ENCODE measurements at places on chromosomes 2 and 18. TPM values are rescaled to one million over a fixed set of nuclear protein-coding genes. Genes with fewer than 3 reads are reported as not detected.

Gene PDE11A
- total RNA-seq = under 0.01 TPM

Gene MYO5B
- total RNA-seq = 0.06 TPM

Gene CREG2
- total RNA-seq = 0.37 TPM

Gene EPC2
- 19.9 TPM for total RNA-seq

Gene SLC16A14
- total RNA-seq = 6.2 TPM

Gene FSHR
- not detected for total RNA-seq

Gene COL4A4
- 33.4 TPM for total RNA-seq

Gene C18orf32
- total RNA-seq = 10.6 TPM

Gene CYP27C1
- not detected for total RNA-seq

Gene KIAA2012
- not detected for total RNA-seq

Gene HOXD3
- not detected for total RNA-seq

Gene ELOA2
- not detected for total RNA-seq

Gene MAL
- total RNA-seq = not detected

Gene CAPN14
- total RNA-seq = 0.12 TPM

Gene PSMA8
- total RNA-seq = not detected

Gene COLEC11
- total RNA-seq = 0.92 TPM

Gene TUBB6
- 471 TPM for total RNA-seq

Gene PREB
- 40.1 TPM for total RNA-seq

Gene EVX2
- not detected for total RNA-seq

Gene MARCHF4
- total RNA-seq = 2.1 TPM

Gene ITGA4
- total RNA-seq = 23.0 TPM

Gene FARP2
- 37.1 TPM for total RNA-seq

Gene DNAH6
- total RNA-seq = 0.13 TPM

Gene B3GNT7
- 0.26 TPM for total RNA-seq

Gene TMEFF2
- 0.26 TPM for total RNA-seq

Gene CCL20
- total RNA-seq = not detected
